WERI-Rb-1 (cell line): ENCODE measurements at places on chromosomes 2 and 18.

GRCh38 chr2:12716032-12716281 is 779 bp upstream of the TRIB2 start:
- DNase-seq = peak; percentile 88

DNA sequence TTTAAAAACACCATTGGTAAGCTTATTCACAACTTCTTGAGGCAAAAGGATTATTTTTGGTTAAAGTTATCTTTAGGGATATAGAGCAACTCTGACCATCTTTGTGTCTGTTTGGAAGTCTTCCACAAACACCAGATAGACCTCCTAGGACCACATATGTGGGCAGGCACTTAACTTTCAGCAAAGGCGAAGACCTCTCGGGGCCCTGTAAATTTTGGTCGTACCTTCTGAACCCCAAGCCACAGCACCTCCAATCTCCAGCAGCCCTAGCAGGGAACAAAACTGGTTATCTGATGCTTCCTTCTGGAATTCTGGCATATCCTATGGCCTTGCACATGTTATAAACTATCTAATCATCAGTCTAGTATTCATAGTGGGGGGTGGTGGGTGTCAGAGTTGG is 114.8 kb downstream of the MBD5 start:
- no peak for DNase-seq

GRCh38 chr2:88345842-88346241 is 106.7 kb downstream of the FOXI3 start:
- no peak for DNase-seq

GRCh38 chr18:25001803-25002202 is 350.2 kb downstream of the ZNF521 start:
- DNase-seq = no peak

DNA sequence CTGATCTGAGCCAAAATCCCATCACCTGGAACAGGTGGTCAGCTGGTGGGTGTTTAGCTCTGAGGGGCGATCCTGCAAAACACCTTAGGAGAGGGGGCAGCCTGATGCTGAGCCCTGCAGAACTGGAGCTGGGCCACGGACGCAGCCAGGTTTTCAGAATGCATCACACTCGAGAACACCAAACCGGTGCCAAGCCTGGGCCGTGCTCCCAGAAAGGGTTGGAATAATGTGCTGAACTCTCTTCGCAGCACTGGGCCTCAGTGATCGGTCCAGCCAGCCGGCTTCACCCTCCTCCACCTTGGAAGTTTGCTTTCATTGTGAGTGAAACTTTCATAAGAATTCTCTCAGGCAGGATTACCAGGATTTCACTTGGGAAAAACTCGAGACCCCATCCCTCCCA is 56.5 kb upstream of the TTC39C start:
- no peak for DNase-seq

DNA sequence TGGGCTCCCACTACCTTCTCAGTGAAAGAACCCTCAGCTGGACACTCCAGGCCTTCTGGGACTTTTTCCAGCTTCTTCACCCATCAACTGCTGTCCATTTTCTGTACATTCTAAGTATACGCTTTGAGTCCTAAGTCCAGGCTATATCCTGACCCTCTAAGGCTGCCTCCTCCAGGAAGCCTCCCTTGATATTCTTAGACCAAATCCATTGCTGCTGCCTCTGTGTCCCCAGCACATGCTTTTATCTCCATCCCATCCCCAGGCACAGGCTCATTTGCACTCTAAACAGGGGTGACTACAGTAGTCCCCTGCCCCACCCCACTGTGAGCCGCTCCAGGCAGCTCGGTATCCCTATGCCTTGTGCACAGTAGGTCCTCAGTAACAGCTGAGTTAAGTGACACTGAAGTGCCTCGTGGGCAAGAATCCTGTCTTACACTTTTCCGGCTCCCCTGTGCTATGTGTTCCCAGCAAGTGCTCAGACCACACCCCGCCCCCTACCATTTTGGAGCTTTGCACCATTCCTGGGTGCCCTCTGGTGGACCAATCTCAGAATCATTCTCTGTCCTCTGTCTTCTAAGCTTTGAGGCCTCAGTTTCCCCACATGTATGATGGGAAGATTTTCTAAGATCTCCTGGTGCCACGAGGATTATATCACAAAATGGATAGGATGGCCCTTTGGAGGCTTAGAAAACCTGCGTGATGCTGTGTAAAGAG is 34.9 kb downstream of the EMX1 start:
- DNase-seq = no peak

DNA sequence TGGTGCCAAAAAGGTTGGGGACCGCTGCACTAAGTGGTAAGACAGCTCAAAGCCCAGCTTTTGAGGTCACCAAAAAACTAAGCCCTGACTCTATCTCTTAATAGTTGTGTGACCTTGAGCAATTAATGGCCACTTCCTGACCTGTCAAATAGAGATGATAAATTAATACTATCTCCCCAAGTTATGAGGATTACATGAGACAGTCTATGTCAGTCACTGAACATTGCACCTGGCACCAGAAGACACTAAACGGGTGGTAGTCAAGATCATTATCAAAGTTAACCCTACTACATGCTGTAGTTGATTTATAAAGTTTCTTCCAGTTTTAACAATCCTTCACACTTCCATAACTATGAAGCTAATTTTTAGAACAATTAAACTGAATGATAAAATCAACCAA is 36.5 kb downstream of the STPG4 start:
- no peak for DNase-seq

DNA sequence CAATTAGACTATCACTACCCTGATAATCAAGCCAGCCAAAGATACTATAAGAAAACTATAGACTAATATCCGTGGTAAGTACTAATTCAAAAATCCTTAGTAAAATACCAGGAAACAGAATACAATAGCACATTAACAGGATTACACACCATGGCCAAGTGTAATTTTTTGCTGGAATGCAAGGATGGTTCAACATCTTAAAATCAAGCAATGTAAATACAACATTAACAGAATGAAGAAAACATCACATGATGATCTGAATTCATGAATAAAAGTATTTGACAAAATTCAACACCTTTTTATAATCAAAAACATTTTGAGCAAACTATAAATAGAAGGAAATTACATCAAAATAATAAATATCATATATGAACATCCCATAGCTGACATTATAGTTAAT is 350.7 kb upstream of the LRRTM1 start:
- no peak for DNase-seq

GRCh38 chr2:113376913-113377445 is 60.5 kb upstream of the ZNG1B start:
- no peak for DNase-seq

DNA sequence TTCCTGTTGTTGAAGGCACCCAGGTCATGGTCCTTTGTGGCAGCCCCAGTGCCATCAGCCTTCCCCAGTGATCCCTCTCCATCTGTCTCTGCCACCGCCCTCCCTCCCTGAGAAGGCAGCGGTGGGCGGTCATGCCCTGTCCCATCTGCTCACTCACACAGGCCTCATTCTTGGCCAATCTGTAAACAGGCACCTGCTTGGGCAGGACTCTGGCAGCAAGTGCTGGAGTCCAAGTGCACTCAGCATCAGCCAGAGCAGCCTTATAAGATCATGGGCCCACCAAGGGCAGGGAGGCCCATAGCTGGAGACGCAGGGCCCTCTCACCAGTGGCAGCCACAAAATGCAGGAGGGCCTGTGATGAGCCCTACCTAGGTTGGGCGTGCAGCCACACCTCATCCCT is 140.9 kb downstream of the TWIST2 start:
- no peak for DNase-seq

DNA sequence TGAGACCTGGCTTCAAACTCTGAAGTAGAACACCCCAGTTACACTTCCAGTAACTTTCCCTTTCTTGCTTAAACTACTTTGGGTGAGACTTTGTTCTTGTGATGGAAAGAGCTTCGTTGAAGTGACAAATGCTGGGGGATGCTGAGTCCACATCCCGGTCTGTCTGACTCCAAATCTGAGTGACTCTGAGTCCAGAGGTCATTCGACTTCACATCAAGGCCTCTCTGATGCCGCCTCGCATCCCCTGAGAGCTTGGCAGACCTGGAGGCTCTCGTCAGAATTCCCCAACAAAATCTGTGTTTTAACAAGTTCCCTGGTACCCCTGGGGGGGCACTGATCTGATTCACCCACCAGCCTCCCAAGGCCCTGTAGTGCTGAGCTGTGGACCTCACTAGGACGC is 31.6 kb upstream of the ROCK2 start:
- no peak for DNase-seq

- DNase-seq = peak; percentile 45
Observed at GRCh38 chr2:148876595-148877402, 1.8 kb downstream of the KIF5C start.

- DNase-seq = peak; percentile 84
Observed at GRCh38 chr2:6927186-6927585, 10.0 kb downstream of the RNF144A start.

DNA sequence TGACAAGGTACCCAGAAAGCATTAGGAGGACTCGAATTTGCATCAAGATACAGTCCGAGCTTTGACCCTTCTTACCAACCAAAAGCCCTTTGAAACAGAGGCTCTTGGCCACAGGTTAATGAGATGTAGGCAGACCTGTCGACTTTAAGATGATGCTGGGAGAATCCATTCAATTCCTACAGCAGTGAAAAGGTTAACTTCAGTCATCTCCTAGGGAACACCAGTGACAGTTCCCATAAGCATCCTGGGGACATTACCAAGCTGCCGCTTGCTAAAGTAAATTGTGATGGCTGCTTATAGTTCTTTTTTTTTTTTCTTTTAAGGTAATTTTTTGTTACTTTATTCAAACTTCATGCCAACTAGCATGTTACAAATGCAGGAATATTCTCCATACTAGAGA is 379.3 kb downstream of the SOX11 start:
- DNase-seq = no peak

- DNase-seq = no peak
Observed at GRCh38 chr2:207260947-207261346, 95.2 kb upstream of the KLF7 start.

DNA sequence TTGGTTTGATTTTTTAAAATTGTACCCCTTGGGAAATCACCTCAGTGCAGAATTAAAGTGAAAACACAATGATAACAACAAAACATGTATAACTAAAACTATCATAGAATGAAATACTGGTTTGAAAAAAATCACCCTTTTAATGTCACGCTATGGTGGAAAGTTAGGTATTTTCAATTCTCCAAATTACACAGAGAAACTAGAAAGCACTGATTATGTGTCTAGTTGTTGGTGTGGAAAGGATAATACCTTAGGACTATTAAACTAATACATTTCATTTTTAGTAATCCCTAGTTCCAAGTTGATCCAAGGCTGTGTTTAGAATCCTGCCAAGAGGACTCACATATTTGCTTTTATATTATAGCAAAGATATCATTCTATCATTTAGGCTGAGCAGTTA is 71.2 kb downstream of the NUP35 start:
- no peak for DNase-seq

GRCh38 chr2:149692961-149693396 is 105.4 kb upstream of the MMADHC start:
- DNase-seq = no peak

DNA sequence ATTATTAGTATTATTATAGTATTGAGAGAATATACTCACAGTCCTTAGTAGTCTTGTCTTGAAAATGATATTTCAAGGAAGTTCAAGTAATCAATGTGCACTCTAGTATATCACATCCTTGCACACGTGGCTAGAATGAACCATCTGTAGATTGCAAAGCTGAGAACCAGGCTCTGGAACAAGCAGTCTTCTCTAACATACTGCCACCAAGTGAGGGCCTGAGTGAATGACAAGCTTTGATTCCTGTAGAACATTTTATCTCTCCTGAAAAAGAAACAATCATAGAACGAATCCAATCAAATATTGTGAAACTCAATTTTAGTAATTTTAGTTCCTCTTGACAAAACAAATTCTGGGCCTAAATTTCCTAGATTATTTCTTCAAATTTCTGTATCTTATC is 55.3 kb upstream of the SULT1C3 start:
- peak; percentile 10 for DNase-seq

DNA sequence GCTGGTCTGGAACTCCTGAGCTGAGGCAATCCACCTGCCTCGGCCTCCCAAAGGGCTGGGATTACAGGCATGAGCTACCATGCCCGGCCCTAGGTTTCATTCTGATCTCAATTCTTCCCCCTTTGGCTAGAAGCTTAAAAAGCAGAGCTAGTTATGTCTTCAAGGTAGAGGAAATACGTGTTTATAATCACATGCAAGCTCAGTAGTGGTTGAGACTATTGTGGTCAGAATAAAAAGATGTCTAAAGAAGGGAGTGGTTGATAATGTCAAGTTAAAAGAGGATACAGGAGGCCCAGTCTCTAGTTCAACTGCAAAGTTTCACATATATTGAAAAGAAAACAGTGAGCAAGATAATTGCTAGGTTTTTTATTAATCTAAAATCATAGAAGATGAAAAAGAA is 807.8 kb upstream of the ACVR2A start:
- no peak for DNase-seq
